ENCODE measurements at places on chromosomes 5 and 9.

DNA sequence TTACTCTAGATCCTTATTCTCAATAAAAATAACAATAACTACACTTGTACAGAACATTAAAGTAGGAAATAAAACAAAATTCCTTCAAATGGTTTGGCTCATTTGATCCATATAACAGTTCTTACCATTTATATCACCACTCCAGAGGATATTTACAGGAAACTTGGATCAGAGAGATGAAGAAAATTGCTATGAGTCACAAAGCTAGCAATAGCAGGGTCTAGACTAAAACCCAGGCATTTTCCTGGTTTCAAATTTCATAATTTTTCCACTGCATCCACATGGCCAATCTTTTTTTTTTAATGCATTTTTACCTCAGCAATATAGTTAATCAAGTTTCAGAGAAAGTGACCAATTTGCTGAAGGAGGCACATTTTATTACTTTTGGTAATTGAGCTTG is 299.2 kb downstream of the ELAVL2 start:
- H3K27ac ChIP-seq, result no peak overlapping the region
- H3K36me3 ChIP-seq, result no peaks in the 10 kb centered on the region
- H3K4me3 ChIP-seq, result no peak overlapping the region
- DNase-seq, result no peak
- H3K27me3 ChIP-seq, result no peaks in the 10 kb centered on the region

DNA sequence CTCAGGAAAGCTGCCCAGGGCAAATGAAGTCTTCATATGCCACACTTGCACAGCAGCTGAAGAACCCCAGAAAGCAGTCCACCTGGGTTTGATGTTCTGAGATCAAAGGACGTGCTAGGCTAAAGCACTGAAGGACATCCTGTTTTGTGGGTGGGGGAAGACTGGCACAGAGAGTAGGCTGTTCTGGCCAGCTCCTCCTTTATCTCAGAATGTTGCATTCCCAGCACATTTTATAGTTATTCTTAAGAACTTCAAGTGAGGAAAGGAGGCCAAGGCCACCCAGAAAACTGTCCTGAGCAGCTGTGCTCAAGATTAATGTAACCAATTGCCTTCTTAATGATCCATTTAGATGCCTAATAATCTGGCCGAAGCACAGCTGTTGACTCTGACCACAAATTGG is 10.9 kb downstream of the SHOC1 start:
- DNase-seq, result no peak
- no peaks in the 10 kb centered on the region for H3K36me3 ChIP-seq
- H3K27me3 ChIP-seq, result no peaks in the 10 kb centered on the region
- no peaks in the 10 kb centered on the region for H3K4me1 ChIP-seq
- H3K4me3 ChIP-seq, result no peak overlapping the region

DNA sequence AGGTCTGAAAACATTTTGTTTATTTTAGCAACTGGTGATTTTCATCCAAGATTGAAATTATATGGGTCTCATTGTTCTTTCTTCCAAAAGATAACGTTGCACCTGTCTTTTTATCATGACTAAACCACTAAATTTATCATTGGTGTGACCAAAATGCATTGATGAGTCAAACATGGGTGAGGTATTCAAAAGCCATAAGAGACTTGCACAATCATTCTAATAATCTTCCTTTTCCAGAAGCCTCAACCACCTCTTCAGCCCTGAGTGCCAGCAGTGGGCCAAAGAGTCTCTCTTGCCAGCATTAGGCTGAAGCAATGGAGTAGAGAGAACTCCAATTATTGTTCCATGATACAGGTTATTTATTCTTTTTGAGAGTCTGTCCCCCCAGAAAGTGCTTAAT is 198.9 kb downstream of the LURAP1L start:
- H3K4me3 ChIP-seq, result no peak overlapping the region
- DNase-seq, result no peak
- no peaks in the 10 kb centered on the region for H3K36me3 ChIP-seq
- H3K4me1 ChIP-seq, result no peaks in the 10 kb centered on the region
- no peaks in the 10 kb centered on the region for H3K27me3 ChIP-seq
- no peak overlapping the region for H3K27ac ChIP-seq

GRCh38 chr9:107614765-107615164 is 125.2 kb upstream of the KLF4 start:
- no peak overlapping the region for H3K27ac ChIP-seq
- H3K4me3 ChIP-seq, result no peak overlapping the region
- no peaks in the 10 kb centered on the region for H3K4me1 ChIP-seq
- no peaks in the 10 kb centered on the region for H3K27me3 ChIP-seq

GRCh38 chr9:133583586-133583985 is 25.6 kb downstream of the FAM163B start:
- H3K4me1 ChIP-seq, result peaks cover 38% of the 10 kb centered on the region
- no peak overlapping the region for H3K27ac ChIP-seq
- DNase-seq, result no peak
- H3K27me3 ChIP-seq, result no peaks in the 10 kb centered on the region
- H3K36me3 ChIP-seq, result no peaks in the 10 kb centered on the region

- no peak for DNase-seq
- no peak overlapping the region for H3K27ac ChIP-seq
- no peaks in the 10 kb centered on the region for H3K36me3 ChIP-seq
- H3K27me3 ChIP-seq, result no peaks in the 10 kb centered on the region
- no peaks in the 10 kb centered on the region for H3K4me1 ChIP-seq
Measured at GRCh38 chr5:428219-428618, 14.8 kb upstream of the EXOC3 start.

GRCh38 chr5:133331941-133332340 is 280.1 kb downstream of the HSPA4 start:
- no peaks in the 10 kb centered on the region for H3K27me3 ChIP-seq
- H3K36me3 ChIP-seq, result no peaks in the 10 kb centered on the region
- no peak for DNase-seq
- no peaks in the 10 kb centered on the region for H3K4me1 ChIP-seq
- no peak overlapping the region for H3K4me3 ChIP-seq

DNA sequence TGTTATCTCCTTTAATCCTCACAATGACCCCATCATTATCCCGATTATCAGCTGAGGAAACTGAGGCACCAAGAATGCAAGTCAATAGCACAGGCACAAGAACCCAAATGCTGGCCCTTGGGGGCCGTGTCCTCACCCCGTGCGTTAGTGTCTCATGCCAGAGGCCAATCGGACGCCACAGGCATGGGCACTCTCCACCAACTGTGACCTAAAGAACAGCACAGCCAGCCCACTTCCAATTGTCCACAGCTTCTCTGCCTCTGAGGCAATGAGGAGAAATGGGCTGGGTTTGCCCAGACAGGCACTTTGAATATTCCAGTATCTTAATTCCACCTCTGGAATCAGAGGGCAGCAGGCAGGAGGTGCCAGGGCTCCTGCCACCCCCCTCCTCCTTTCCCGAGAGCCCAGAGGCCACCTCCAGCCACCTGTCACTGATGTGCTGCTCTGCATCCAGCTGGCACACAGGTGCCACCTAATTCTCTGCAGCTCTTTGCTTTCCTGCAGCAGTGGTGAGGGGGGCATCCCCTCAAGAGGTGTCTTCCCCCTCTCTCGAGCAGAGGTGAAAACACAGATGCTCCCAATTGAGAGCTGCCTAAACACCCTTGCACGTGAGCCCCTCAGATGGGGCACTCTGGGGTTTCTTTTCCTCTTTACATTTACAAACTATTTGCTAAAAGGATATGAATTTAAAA is 107.5 kb downstream of the ROR2 start:
- no peaks in the 10 kb centered on the region for H3K36me3 ChIP-seq
- peaks cover 34% of the 10 kb centered on the region for H3K4me1 ChIP-seq
- DNase-seq, result no peak
- no peaks in the 10 kb centered on the region for H3K27me3 ChIP-seq
- H3K27ac ChIP-seq, result no peak overlapping the region

GRCh38 chr5:157718519-157718918 is 12.7 kb upstream of the THG1L start:
- DNase-seq, result peak; percentile 67
- H3K36me3 ChIP-seq, result no peaks in the 10 kb centered on the region
- no peaks in the 10 kb centered on the region for H3K4me1 ChIP-seq

GRCh38 chr5:136249678-136250266 is 56.8 kb upstream of the SMIM32 start:
- no peak overlapping the region for H3K4me3 ChIP-seq
- no peaks in the 10 kb centered on the region for H3K4me1 ChIP-seq
- no peaks in the 10 kb centered on the region for H3K36me3 ChIP-seq
- no peak overlapping the region for H3K27ac ChIP-seq

DNA sequence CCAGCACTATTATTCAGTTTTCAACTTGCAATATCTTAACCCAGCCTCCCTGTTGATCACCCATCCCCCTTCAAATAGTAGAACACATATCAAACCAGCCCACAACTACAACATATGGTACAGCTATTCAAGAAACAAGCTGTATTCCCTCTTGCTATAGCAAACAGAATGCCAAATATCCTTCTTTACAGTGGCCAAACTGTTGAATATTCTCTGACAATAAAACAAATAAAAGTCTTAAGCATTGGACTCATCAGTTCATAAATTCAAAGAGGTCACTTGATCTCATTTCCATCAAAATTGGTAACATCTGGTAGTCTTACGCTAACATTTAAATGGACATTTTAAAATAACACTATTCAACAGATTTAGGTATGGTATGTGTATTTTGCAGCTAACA is 350.8 kb downstream of the EFNA5 start:
- no peak for DNase-seq
- no peaks in the 10 kb centered on the region for H3K36me3 ChIP-seq
- no peak overlapping the region for H3K4me3 ChIP-seq
- no peak overlapping the region for H3K27ac ChIP-seq

- no peak overlapping the region for H3K4me3 ChIP-seq
- H3K36me3 ChIP-seq, result no peaks in the 10 kb centered on the region
- H3K4me1 ChIP-seq, result peaks cover 6% of the 10 kb centered on the region
- H3K27me3 ChIP-seq, result no peaks in the 10 kb centered on the region
Measured at GRCh38 chr9:131714161-131714646, 25.7 kb downstream of the RAPGEF1 start.

- H3K27ac ChIP-seq, result no peak overlapping the region
- no peaks in the 10 kb centered on the region for H3K27me3 ChIP-seq
- no peak for DNase-seq
- no peak overlapping the region for H3K4me3 ChIP-seq
- peaks cover 14% of the 10 kb centered on the region for H3K4me1 ChIP-seq
Measured at GRCh38 chr5:67355120-67355713, 158.6 kb upstream of the CD180 start.

- H3K27ac ChIP-seq, result no peak overlapping the region
- peaks cover 3% of the 10 kb centered on the region for H3K4me1 ChIP-seq
- no peak for DNase-seq
Measured at GRCh38 chr5:1321576-1321975, 23.3 kb downstream of the CLPTM1L start.

DNA sequence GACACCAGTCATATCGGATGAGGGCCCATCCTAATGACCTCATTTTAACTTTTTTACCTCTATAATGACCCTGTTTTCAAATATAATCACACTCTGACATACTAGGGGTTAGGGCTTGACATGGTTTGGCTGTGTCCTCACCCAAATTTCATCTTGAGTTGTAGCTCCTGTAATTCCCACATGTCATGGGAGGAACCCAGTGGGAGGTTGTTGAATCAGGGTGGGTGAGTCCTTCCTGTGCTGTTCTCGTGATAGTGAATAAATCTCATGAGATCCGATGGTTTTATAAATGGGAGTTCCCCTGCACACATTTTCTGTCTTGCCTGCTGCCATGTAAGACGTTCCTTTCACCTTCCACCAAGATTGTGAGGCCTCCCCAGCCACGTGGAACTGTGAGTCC is 71.8 kb downstream of the THBS4 start:
- H3K27me3 ChIP-seq, result no peaks in the 10 kb centered on the region
- H3K36me3 ChIP-seq, result no peaks in the 10 kb centered on the region
- no peaks in the 10 kb centered on the region for H3K4me1 ChIP-seq
- no peak overlapping the region for H3K4me3 ChIP-seq
- no peak for DNase-seq

DNA sequence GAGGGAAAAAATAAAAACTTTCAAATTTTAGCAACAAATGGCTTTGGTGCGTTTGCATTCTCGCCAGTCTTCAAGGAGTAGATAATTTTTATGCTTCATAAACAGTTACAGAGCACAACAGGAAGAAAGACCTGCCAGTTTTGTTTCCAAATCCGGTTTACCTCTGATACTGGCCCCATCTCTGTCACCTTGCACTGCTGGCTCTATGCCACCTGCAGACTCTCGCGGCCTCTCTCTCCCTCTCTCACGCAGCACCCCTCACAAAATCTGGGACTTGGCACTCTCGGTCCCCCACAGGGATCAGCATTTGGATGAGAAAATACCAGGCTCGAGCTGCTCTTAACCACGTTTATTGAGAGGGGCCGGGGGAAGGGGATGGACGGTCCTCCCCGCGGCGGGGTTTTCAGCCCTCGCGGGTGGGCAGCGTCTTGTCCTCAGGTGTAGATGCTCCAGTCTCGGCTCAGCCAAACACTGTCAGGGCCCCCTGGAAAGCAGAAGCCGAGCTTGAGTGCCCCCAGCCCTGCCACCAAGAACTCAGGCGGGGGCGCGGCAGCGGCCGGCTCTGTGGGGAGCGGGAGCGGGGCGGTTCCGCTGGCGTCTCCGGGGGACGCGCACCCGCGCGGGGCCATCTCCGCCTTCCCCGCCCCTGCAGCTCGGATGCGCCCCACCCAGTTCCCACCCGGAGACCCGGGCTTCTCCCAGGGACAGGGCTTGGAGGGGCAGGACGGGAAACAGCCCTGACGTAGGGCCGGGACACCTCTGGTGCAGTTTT is 1.3 kb downstream of the SCGB3A1 start:
- peak overlapping the region; percentile 31 for H3K4me3 ChIP-seq
- peaks cover 42% of the 10 kb centered on the region for H3K27me3 ChIP-seq
- no peaks in the 10 kb centered on the region for H3K4me1 ChIP-seq
- no peak overlapping the region for H3K27ac ChIP-seq
- DNase-seq, result no peak

DNA sequence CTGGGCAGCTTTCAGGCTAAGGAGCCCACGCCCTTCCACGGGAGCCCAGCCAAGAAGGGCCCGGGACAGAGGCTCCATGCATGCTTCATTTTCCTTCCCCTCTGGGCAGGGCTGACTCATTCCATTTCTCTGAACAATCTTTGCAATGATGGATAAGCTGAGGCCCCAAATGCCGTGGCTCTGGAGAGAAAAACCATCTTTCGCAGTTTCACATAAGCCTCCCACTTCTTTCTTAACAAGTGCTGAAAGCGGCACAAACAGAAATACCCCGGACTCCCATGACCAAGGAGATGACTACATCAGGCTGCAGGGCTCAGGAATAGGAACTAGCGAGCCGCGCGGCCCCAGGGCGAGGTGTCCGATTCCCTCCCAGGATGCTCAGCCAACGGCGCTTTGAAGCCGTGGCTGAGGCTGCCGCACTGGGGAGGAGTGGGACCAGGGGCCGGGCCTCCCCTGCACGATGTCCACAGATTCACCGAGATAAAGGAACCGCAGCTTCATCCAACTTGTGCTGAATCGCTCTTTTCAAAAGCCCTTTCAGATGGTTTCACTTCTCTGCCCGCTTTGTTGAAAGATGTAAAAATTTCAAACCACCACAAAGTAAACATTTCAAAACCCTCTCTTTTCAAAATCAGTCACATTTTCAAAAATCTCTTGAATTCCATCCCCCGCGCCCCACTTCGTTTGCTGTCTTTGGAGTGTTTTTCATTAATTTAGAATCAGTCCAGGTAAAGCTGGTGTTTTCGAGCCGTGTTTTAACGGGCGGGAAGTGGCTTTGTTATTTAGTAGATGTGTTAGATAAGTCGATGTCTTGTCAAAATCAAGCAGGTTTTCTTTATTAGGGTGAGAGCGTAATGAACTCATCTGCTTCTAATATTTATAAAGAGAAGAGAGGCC is 96.5 kb upstream of the LMX1B start:
- no peak overlapping the region for H3K27ac ChIP-seq
- no peaks in the 10 kb centered on the region for H3K36me3 ChIP-seq
- peak; percentile 35 for DNase-seq
- H3K4me1 ChIP-seq, result peaks cover 12% of the 10 kb centered on the region
- H3K4me3 ChIP-seq, result peak overlapping the region; percentile 23

All from A673 (cell line).